ENCODE measurements at places on chromosomes 3 and 15.

GRCh38 chr3:154310840-154311239 is 13.4 kb downstream of the DHX36 start:
- no peak for DNase-seq

- no peak for DNase-seq
Observed at GRCh38 chr15:64720188-64720587, 55.2 kb downstream of the RBPMS2 start.

GRCh38 chr15:86317384-86317740 is 237.7 kb downstream of the AGBL1 start:
- peak; percentile 58 for DNase-seq

GRCh38 chr15:60134609-60135008 is 130.5 kb downstream of the FOXB1 start:
- no peak for DNase-seq

DNA sequence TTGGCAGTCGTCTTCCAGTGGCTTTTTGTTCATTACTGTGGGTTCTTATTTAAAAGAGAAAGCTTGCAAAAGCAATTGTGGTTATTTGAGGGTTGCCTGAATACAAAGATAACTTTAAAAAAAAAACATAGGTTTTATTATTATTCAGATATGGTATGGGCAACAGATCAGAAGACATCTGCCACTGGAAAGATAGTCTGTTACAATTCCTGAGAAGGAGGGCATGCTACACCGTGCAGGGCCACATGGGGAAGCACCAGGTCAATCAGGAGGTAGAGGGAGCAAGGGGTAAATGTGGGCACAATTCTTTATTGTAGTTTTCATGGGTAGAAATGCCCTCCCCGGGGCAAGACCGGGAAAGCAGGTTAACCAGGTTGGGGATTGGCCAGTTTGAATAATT is 46.5 kb downstream of the BBS4 start:
- no peak for DNase-seq
